Breast epithelium (tissue), 4 donors: ENCODE measurements at places on chromosomes 5 and 9. TPM values are rescaled to one million over a fixed set of nuclear protein-coding genes. Genes with fewer than 3 reads are reported as not detected.

DNA sequence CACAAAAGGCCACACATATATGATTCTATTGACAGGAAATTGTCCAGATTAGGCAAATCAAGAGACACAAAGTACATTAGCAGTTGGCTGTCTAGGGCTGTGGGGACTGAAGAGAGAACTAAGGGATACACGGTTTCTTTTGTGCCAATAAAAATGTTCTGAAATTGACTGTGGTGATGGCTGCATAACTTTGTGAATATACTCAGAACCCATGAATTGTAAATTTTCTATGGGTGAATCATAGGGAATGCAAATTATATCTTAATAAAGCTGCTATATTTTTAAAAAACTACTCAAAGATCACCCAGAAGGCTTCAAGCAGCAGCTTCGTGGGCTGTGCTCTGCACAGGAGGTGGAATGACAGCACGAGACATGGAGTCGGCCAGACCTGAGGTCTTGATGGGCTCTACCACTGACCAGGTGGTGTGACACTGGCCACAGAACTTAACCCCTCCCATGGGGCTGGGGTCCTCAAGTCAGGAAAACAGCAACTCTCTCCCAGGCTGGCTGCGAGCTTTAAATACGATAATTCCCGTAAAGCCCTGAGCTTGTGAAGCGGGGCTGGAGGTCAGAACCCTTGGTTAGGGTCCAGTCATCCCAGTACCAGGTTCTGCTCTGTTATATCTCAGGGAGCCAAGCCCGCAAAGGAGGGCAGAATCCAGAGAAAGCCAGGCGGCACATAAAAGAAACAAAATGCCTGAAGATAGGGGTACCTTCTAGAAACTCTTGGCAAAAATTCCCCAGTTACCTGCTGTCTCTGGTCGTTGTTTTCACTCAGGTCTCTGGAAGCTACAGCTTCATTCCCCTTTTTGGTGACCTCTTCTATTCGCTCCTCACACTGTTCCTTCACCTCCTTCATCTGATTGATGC, 59.1 kb downstream of the GOLM1 start:
- H3K27ac ChIP-seq: no peak overlapping the region
- no peak for DNase-seq
- H3K36me3 ChIP-seq: no peaks in the 10 kb centered on the region

DNA sequence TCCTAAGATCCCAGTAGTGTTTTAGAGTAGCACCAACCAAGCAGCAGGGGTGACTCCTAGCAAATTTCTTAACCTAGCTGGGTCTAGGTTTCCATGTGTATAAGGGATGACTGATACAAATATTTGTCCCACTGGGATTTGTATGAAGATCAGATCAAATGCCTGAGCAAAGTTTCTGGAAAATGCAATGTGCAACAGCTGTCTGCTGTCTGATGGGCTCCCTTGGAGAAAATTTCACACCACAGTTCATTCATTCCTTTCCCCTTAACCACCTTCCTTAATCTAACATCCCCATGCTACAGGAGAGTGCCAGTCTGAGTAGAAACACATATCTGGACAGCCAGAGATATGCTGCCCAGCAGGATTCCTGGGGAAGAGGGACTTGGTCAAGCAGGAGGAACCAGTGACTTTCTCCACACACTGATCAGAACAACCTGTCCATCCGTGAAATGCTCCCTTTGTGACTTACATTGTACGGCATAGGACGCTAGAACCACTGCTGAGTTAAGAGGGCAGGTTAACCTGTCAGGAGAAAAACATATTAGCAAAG, 53.3 kb downstream of the PTPN3 start:
- no peaks in the 10 kb centered on the region for H3K27me3 ChIP-seq
- H3K36me3 ChIP-seq: no peaks in the 10 kb centered on the region
- no peaks in the 10 kb centered on the region for H3K4me1 ChIP-seq

- no peak overlapping the region for H3K4me3 ChIP-seq
- H3K4me1 ChIP-seq: no peaks in the 10 kb centered on the region
- H3K27ac ChIP-seq: no peak overlapping the region
These were observed 16.2 kb upstream of the SLC6A3 start for GRCh38 chr5:1461396-1461795.

- H3K27ac ChIP-seq: no peak overlapping the region
- H3K36me3 ChIP-seq: no peaks in the 10 kb centered on the region
- no peak for DNase-seq
These were observed 258.5 kb downstream of the BNC2 start for GRCh38 chr9:16611983-16612382.

PLEKHG4B gene
- total RNA-seq: not detected

- no peak overlapping the region for H3K27ac ChIP-seq
- no peaks in the 10 kb centered on the region for H3K36me3 ChIP-seq
- H3K4me1 ChIP-seq: no peaks in the 10 kb centered on the region
- no peak for DNase-seq
- H3K27me3 ChIP-seq: no peaks in the 10 kb centered on the region
These were observed 86.7 kb upstream of the SLC30A5 start for GRCh38 chr5:69007163-69007562.

DNA sequence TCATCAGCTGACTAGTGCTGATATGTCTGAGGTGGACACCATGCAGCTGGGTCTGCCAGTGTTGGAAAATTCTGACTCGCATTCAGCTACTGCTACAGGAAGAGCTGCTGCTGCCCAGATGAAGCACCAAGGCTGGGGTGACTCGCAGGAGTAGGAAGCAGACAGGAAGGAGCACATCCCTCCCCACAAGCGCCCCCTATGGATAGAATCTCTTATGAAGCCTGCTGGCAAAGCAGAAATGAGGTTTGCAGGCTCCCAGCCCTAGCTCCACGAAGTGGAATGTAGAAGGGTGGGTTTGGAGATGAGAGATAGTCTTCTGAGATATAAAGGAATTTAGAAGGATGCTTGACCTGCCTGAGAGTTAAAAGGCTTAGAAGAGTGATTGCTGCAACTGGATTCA, 443.0 kb downstream of the ACTL7B start:
- DNase-seq: no peak
- no peak overlapping the region for H3K4me3 ChIP-seq
- H3K36me3 ChIP-seq: no peaks in the 10 kb centered on the region
- H3K4me1 ChIP-seq: no peaks in the 10 kb centered on the region
- no peak overlapping the region for H3K27ac ChIP-seq
- no peaks in the 10 kb centered on the region for H3K27me3 ChIP-seq

IL4 gene
- not detected for total RNA-seq

DNA sequence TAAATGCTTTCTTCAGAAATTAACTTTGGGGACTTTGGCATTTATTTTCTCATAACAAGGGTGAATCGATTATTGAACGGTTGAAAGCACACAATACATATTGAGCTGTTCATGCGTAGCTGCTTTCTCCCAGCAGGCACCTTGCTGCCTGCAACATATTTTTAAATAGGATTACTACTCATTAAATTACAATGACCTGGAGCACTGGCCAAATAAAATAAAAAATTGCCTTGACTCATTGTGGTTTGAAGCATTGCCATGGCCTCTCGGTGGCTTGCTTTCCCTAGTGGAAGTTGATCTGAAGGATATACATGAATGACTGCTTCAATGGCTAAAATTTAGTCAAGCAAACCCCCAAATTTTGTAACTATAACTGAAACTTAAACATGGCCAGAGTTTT, 181.6 kb upstream of the NUDT12 start:
- no peaks in the 10 kb centered on the region for H3K36me3 ChIP-seq
- H3K4me1 ChIP-seq: no peaks in the 10 kb centered on the region
- H3K27me3 ChIP-seq: no peaks in the 10 kb centered on the region
- H3K27ac ChIP-seq: no peak overlapping the region
- DNase-seq: no peak
- H3K4me3 ChIP-seq: no peak overlapping the region

- H3K4me3 ChIP-seq: no peak overlapping the region
- H3K36me3 ChIP-seq: no peaks in the 10 kb centered on the region
- DNase-seq: no peak
- H3K4me1 ChIP-seq: no peaks in the 10 kb centered on the region
- no peaks in the 10 kb centered on the region for H3K27me3 ChIP-seq
These were observed 2.1 kb downstream of the RIGI start for GRCh38 chr9:32523910-32524309.

DNA sequence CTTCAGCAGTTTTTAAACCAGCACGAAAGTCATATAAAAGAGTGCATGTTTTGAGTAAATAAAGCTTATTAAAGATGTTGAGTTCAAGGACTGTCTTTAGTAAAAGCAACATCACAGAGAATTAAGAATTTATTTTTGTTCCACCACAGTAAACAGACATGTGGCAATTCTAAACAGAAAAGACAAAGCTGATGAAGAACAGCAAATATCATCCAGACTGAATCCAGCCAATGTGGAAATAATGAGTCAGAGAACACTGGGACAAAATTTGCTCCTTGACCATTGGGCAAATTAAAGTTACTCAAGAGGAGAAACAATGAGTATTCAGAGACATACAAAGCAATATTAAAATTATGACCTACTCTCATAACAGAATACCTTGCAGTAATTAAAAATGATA, 28.8 kb downstream of the OR2K2 start:
- no peaks in the 10 kb centered on the region for H3K27me3 ChIP-seq
- H3K27ac ChIP-seq: no peak overlapping the region
- no peak for DNase-seq
- no peaks in the 10 kb centered on the region for H3K36me3 ChIP-seq
- H3K4me1 ChIP-seq: no peaks in the 10 kb centered on the region
- no peak overlapping the region for H3K4me3 ChIP-seq

GRCh38 chr5:26903469-26903868, 134.9 kb downstream of the CDH9 start:
- no peaks in the 10 kb centered on the region for H3K36me3 ChIP-seq
- DNase-seq: no peak
- no peak overlapping the region for H3K27ac ChIP-seq

DNA sequence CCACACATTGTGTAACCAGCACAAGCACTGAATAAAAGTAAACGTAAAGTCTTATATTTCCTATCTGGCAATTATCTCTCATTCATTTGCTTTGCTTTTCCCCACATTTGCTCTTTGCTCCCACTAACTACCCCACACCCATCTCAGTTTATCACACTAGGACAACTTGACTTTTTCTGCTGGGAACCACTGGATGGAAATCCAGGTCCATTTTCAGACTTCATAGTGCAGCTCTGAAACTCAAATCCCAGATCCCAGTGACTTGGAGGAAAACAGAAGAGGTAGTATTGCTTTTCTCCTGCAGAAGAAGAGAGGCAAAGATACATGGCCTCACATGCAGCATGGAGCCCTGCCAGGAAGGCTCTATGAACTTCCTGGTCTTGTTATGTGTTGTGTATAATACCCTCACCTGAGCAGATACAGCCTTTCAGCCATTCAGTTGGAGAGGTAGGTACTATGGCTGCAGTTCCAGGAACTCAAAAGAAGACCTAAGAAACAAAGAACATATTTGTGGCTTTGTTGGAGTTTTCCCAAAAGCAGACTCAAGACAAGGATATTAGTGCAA, 90.0 kb upstream of the NIPBL start:
- H3K27me3 ChIP-seq: no peaks in the 10 kb centered on the region
- no peak overlapping the region for H3K27ac ChIP-seq

DNA sequence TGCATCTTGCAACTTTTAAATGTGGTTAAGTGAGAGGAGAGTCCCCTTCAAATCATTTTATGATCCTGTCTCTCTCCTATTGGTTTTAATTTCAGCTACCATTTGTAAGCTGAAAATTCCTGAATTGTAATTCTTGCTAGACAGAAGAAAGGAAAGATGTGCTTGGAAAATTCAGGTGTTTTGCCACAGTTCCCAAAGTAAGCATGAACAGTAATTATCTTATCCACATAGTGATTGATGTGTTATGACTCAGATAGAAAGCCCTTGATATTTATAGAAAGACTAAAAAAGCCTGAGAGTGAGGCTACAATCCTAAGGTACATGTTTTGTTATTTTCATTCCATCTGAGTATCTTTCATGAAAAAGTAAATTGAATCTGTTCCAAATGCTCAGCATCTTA, 492.5 kb downstream of the MAT2B start:
- no peaks in the 10 kb centered on the region for H3K4me1 ChIP-seq
- H3K36me3 ChIP-seq: no peaks in the 10 kb centered on the region
- H3K27ac ChIP-seq: no peak overlapping the region

GRCh38 chr5:12147513-12147912, 243.3 kb upstream of the CTNND2 start:
- H3K4me3 ChIP-seq: no peak overlapping the region
- no peak for DNase-seq
- no peaks in the 10 kb centered on the region for H3K36me3 ChIP-seq
- H3K27me3 ChIP-seq: no peaks in the 10 kb centered on the region

PCDHB13 gene
- total RNA-seq: 3.7 TPM

MYMK gene
- not detected for total RNA-seq

DNA sequence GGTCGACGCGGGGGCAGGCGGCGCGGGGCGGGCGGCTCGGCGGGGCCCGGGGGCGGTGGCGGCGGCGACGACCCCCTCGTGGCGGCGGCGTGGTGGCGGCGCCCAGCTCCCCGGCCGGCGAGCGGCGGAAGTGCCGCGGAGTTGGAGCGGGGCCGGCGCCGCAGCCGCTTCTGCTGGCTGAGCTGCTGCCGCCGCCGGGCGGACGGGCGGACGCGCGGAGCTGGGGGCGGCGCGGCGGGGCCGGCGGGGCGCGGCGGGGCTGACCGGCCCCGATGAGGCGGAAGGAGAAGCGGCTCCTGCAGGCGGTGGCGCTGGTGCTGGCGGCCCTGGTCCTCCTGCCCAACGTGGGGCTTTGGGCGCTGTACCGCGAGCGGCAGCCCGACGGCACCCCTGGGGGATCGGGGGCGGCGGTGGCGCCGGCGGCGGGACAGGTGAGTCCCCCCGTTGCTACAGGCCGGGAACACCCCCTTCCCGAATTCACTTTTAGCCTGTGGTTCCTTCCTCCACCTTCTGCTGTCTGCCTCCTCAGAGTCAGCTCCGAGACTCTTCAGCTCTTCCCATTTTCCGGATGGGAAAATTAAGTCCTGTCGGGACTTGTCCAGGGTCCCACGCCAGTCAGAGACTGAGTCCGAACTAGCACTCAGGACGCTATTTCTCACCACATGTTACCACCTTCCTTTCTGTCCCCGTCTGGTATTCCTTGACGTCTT, at the start of gene GALNT10:
GALNT10 (plus strand) TSS at position 139 of the 710 bp plus-strand sequence; CDS start at position 273, 134 bp downstream.
- H3K36me3 ChIP-seq: no peaks in the 10 kb centered on the region
- DNase-seq: peak; percentile 55
- peak within 1 kb of the TSS; percentile 70 for H3K4me3 ChIP-seq
- H3K27ac ChIP-seq: peak within 1 kb of the TSS; percentile 93
- no peaks in the 10 kb centered on the region for H3K27me3 ChIP-seq

HRH2 gene
- total RNA-seq: 0.73 TPM

PCDHA13 gene
- total RNA-seq: 1.3 TPM

ARL10 gene
- total RNA-seq: 6.6 TPM

DNA sequence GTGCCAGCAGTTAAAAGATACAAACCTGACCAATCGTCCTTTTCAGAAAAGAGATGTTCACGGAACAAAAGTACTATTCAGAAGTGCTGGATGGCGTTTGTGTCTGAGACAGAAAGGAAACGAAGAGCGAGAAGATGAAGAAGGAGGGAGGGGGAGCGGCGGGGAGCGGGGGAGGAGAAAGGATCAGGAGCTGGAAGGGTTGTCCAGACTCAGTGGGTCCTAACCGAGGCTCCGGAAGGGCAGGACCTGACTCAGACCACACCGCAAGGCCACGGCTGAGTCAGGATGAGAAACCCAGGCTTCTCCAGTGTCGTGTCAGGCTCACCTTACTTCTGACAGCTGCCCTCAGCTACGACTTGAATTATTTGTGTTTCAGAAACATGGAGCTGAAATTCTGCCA, 46.2 kb downstream of the PAX5 start:
- H3K27me3 ChIP-seq: peaks cover 74% of the 10 kb centered on the region
- no peak overlapping the region for H3K4me3 ChIP-seq
- no peaks in the 10 kb centered on the region for H3K36me3 ChIP-seq
